ENCODE measurements at places on chromosomes 3 and 15.

DNA sequence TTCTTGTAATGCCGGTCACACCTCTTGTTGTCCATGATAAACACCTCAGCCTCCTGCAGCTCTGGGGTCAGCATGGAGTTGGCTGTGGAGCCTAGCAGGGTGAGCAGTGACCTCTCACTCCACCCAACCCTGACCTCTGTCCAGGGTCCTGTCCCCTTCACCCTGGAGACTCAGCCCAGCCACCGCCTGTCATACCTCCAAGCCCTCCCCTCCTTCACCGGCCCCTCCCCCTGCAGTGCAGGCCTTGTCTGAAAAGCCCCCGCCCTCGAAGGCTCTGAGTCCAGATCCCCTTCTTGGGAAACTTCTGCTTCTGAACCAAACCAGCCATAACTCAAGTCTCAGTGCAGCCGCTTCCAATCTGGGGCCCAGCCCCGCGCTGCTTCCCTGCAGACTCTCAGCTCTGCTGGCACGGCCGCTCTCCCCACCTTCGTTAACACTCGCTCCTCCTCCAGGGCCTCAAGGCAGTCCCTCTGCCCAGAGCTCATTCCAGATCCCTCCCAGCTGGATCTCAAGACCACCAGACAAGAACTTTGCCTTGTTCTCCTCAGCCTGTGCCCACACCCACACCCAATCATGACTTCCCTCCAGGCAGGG lies 25.4 kb upstream of the PRSS50 start:
- no peak for DNase-seq

- DNase-seq = no peak
Measured at GRCh38 chr3:49683162-49683561, 6.1 kb downstream of the MST1 start.

DNA sequence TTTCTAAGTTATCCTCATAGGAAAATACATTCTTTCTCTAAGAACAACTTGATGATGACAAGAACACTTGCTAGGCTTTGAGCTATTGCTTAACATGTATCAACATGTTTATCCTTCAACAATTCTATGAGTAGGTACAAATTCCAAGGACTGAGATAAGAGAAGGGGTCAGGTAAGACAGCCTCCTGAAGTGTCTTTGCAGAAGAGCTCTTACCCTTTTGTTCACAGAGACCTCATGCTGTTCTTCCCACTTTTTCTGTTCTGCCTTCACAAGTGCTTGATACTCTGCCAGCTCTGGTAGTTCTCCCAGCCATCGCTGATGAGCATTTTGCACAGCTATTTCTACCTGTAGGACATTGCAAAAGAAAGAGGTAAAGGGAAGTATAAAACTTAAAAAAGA lies 50.9 kb downstream of the CEP152 start:
- no peak for DNase-seq

DNA sequence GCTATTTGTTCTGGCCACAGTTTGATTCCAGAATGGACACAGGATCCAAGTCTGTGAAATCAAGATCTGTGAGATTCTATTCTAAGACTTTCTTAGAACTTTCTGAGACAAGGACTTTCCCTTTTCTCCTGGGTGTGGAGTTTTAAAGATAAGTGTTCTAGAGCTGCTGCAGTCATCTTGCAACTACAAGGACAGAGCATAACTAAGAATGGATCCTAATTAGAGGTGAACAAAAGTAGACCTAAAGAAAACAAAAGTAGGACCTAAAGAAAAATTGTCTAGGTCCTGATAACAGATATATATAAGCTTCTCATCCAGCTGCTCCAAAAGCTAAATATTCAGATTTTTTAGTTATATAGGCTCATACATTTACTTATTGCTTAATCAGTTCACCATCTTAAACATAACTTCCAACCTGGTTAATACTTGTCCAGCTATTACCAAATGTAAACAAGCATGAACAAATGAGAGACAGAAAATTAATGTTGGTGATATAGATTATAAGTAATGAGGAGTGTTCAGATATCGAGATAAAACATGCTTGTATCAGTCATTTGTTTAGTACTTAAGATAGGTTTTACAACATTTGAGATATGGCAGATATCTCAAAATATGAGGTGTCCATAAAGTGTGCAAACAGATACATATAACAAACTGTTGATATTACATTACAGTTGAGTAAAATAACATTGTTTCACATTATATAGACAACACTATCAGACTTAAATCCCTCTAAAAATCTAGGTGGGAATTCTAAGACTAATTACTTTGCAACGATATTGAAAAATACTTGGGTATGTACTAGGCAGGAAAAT lies 75.1 kb downstream of the CD200 start:
- no peak for DNase-seq

- no peak for DNase-seq
Measured at GRCh38 chr15:27468151-27468591, 497.2 kb downstream of the GABRG3 start.

DNA sequence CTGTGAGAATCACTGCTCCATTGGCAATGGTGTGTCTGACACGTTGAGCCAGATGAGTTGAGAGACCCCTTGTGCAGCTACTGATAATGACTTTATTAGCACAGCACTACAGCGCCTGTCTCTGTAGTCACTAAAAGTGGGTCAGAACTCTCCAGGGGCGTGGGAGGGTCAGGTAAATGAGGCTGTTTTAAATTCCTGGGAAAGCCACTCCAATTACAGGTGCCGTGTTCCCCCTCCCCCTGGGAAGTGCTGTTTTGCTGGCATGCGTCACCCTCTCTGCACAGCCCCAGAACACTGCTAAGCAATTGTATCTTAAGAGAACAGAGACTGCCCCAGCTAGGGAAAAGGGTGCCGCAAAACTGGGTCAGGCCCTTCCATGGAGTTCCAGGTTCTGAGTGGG lies 21.5 kb upstream of the CPNE9 start:
- DNase-seq = no peak

All from T-cell (primary cell).